ENCODE measurements at places on chromosomes 3 and 15.

DNA sequence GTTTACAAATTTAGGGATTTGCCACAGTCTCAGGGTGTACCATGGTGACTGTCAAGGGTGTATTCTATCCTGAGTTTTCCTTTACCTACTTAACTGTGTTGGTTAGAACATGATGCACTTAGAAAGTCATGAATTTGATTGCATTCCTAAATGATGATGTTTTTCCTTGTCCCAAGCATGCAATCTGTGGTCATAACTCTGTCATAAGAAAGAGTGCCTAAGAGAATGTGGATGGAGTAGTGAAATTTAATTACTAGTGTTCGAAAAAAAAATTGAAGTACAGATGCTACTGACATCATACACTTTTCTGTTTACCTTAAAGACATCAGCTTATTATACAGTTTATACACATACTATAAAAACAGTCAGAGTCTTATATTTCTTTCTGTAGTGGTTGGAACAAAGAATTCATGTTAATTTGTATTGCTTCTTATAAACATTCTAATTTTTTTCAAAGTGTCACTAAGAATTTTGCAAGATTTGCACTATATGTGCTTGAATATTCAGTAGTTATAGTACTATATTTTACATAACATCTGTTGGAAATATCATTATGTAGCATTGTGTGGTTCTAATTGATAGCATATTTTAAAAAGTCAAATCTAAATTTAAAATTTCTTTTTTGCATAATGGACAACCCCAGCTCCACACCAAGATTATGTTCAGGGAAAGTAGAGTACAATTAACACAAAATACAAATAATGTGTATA is 231.3 kb upstream of the KCNMB2 start:
- DNase-seq = no peak

DNA sequence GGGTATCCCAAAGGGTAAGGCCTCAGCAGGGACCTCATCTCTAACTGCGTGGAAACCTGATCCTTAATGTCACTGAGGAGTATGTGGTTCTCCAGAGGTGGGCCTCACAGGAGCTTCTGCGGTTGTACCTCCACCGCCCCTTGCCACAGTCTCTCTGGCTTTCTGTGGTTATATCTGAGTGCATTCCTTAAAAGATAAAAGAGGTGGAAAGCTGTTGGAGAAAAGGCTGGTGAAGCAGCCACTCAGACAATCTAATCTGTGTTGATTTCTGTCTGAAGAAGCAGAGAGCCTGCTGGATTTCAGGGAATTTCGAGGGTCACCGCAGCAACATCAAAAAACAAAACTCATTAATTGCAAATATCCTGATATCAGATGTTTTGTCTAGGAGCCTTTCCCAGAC is 51.4 kb downstream of the SEMA6D start:
- DNase-seq = no peak

DNA sequence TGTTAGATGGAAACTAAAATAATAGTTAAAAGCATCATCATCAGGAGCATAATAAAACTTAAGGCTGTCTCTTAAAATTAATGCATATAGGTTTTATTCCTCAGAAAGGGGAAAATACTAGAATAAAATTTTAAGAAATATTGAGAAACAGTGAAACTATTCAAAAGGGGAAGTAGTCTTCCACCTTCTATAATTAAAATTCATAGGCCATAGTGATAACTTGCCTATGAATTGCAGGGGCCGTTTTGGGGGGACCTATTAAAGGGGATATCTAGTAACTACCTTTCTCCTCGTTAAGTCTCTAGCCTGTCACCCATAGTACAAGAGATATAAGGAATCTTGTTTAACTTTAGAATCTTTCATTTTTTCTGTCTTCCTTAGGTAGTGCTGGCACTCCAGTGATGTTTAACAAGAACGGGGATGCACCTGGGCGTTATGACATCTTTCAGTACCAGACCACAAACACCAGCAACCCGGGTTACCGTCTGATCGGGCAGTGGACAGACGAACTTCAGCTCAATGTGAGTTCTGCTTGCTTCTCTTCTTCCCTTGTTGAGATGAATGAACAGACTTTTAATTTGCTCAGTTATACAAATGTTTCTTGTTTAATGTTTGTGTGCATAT is 600.4 kb downstream of the GRM7 start:
- DNase-seq = no peak

DNA sequence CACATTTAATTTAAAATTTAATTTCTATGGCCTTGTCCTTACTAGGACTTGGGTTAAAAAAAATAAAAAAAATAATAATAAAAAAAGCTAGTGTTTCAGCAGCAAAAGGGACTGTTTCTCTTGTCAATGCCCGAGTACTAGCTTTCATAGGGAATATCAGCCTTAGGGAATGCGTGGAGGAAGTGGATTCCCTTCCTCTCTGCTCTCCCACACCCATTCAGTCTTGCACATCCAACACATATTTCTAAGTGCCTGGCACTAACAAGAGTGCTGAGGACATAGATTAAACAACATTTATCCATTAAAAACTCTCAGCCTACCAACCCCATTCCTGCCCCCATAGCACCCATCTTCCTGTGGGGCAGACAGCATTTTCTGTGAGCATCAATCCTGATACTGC is 6.2 kb downstream of the ZNF385D start:
- no peak for DNase-seq

- no peak for DNase-seq
Measured at GRCh38 chr3:122623031-122623829, 45.8 kb downstream of the PARP15 start.

DNA sequence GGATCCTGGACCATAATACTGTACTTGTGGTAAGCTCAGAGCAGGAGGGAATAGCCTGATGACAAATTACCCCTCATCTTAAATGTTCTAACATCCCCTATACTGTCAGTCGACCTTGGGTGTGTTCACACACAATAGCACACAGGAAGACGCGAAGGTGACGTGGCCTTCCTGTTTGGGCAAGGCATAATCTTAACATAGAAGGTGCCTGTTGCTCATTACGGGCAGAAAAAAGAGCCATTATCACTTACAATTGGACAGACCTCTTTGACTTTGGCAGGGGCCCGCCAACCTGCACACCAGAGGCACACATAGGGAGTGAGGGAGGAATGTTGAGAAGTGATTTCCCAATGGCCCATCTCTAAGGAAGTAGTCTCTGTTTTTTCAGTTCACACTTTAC is 144.2 kb downstream of the ANO10 start:
- no peak for DNase-seq

- no peak for DNase-seq
Measured at GRCh38 chr3:32743934-32744333, 58.9 kb downstream of the CNOT10 start.

- DNase-seq = no peak
Measured at GRCh38 chr3:123279121-123279520, 77.4 kb downstream of the SEC22A start.

DNA sequence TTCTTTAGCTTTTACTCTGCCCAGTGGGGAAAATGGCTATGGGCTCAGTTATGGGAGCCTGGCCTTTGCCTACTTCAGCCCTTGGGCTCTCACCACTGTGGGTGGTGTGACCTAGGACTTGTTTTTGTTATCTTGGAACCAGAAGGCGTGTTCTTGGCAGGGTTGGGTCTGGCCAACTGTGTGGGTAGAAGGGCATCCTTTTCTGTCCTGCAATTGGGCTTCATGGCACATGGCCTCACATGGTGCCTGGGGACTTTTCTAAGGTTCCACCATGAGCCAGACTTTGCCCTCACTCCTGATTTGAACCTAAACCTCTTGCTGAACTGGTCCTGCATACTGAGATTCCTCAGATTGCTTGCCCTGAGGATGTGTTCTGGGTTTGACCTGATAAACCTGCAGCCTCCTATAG is 1.7 kb downstream of the GLYCTK start:
- no peak for DNase-seq

DNA sequence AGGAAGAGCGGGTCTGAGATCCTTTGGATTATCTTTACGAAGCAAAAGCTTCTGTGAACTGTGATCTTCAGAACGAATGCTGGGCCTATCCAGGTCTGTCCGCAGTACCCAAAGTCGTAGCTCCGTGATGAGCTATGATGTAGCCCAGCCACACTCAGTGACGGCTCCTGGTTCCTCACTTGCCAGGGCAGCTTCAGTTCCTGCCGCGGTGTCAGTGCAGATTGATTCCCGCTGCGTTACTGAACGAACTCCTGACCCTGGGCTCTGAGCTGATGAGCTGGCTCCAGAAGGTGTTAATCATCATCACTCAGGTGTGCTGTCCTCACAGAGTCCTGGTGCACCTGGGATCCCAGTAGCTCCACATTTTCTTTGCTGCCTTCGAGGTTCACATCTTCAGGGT is 45.0 kb downstream of the TMEM44 start:
- DNase-seq = no peak

DNA sequence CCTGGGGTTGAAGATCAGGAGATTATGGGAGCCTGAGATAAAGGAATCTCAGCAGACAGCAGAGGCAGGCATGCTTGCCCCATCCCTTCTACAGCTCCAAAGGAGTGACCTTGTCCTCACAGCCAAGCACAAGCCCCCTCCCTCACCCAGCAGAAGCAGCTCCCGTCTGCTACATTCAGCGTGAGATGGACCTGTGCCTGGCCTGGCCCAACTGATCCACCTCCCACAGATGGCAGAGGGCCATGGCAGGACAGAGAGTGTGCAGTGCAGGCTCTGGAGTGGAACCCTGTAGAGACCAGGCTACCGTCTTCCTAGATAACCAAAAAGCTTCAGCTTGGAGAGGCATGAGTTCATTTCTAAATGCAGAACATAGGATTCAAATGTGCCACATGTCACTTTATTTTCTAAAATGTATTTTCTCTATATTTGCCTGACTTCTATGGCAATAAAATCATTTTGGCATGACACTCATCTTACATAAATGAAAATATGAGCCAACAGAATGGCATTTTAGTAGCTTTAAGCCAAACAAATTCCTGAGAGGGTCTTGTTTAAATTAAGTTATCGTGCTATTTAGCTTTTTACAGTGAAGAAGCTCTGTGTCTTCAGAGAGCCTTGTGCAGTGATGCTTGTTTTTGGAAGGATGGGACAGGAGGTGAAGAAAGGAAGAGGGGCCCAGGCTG is 43.7 kb downstream of the SLC12A8 start:
- no peak for DNase-seq

DNA sequence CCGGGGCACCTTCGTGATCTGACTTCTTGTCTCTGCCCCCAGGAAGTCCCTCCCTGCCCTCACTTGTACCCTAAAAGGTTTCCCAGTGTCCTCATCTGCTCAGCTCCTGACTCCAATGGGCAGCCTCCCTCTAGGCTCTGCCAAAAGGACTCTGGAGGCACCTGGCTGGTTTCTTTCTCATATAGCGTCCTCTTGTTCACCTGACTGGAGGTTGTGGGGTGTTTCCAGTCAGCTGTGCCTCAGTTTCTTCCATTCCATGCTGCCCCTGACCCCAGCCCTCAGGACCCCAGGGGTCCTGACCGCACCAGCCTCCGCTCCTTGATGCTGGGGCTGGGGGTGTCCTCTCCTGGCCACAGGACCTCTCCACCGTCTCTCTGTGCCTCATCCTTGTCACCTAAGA is 2.5 kb downstream of the PRR23E start:
- no peak for DNase-seq
